ENCODE measurements at places on chromosomes 1 and 21. TPM values are rescaled to one million over a fixed set of nuclear protein-coding genes. Genes with fewer than 3 reads are reported as not detected.

Gene RIMS3
- total RNA-seq, result 6.1 TPM

Gene RYR2
- 0.08 TPM for total RNA-seq

GRCh38 chr21:31917108-31917507, 44.3 kb downstream of the HUNK start:
- no peak for DNase-seq

GRCh38 chr1:9737671-9738070, 86.1 kb downstream of the CLSTN1 start:
- no peak for DNase-seq

DNA sequence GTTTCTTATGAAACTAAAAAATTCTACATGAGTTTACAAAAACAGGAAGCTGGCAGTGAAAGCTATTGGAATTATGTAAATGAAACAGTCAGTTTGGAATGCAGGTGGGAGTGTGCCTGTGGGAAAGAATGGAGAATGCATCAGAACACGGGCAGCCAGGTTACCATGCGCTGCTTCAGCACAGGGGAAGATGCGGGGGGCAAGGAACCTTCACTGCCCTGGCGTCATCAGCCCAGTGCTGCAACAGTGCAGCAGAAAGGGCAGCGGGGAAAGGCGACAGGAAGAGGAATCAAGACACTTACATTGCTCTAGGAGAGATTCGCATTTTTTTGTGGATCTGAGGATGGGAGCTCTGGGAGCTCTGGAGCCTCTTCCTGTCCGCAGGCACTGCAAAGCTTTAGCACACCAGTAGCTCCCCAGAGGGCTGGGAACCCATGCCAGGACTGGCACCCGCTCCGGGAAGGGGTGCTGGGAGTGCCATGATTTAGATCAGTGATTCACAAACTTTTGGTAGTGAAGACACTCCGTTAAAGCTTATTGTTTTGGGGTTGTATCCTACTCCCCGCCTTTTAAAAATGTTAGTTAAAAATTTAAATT, 64.1 kb upstream of the WDR26 start:
- DNase-seq, result peak; percentile 39

GRCh38 chr1:90824551-90824950, 107.4 kb upstream of the BARHL2 start:
- DNase-seq, result no peak

GRCh38 chr1:59631561-59632255, 183.0 kb upstream of the HOOK1 start:
- DNase-seq, result no peak

DNA sequence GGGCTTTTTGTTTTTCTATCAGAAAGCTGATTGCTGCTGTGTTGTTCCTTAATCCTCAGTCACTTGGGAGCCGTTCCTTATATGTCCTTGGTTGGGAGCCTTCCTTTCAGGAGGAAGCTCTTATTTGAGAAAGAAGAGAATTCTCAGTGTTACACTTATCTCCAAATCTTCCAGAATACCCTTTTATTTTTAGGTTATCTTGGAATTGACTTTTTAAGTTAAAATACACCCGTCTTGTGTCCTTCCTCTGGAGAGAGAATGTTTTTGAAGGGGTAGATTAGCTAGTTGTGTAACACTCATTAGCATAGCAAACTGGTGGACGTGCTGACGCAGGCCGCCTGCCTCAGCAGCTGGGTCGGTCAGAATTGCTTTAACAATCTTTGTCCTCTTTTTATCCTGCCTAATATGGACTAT, 42.1 kb downstream of the LRRC8B start:
- DNase-seq, result no peak

GRCh38 chr1:237685551-237685950, 205.2 kb downstream of the ZP4 start:
- DNase-seq, result no peak

- no peak for DNase-seq
Observed at GRCh38 chr1:84919461-84919970, 26.5 kb upstream of the LPAR3 start.

DNA sequence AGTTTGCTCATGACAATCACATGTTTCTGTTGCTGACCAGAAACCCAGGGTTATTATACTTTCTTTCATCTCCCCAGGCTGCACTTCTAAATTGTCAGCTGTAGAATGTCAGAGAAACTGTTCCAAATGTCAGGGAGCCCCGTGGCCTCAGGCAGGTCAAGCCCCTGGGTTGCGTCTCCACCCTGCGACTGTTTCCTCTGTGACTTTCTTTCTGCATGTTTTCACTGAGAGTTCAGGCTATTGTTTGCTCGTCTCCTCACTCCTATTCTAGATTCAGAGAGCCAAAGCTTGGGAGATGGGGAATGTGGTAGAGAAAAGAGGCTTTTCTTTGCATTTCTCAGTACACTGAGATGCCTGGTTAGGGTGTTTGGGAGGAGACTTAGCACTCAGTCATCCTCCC, 97.4 kb downstream of the CENPF start:
- no peak for DNase-seq

GRCh38 chr1:193479187-193479586, 292.8 kb upstream of the B3GALT2 start:
- peak; percentile 93 for DNase-seq

- no peak for DNase-seq
Observed at GRCh38 chr1:110008971-110009565, 24.5 kb downstream of the AHCYL1 start.

DNA sequence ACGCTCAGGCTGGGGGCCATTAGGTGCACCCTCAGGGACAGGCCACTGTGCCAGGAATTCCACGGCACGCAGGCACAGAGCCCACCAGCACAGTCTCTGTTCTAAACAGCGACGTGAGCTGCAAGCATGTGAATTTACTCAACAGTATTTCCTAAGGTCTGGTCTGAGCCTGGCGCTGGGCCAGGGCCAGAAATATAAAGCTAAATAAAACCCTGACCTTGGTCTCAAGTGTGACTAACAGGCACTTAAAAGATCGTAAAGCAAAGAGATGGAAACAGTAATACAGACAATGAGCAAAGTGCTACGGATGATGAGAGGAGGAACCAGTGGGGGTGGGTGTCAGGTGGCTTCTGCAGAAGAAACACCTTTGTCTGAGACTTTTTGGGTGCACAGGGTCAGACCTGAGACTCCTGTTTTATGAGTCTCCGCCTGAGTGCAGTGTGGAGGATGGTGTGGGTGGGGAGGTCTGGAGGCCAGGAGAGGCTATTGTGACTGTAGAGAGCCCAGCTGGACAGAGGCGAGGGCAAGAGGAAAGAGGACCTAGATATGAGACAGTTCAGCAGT, 53.4 kb upstream of the EDN2 start:
- DNase-seq, result no peak
